ENCODE measurements at places on chromosomes 12 and 14.

DNA sequence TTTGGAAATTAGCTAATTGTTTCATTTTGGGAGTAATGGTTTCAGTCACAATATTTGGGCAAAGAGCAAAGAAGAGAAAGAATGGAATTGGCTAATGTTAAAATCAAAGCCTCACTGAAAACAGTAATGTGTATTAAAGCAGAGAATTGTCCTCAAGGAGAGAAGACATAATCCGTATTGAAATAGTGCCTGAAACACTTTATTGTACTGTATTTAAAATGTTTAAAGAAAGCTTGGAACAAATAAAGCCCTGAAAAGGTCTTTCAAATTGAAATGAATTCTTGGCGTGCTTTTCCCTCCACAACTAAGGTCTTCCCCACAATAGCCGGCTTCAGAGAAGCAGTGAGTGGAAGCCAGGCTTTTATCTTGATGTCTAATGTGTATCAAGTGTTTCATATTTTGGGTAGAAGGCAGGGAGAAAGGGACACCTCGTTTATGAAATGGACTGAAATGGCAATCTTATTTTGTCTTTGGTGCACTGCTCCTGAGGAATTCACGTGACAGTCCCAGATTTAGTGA lies 212.9 kb upstream of the CRY1 start:
- DNase-seq, result no peak

GRCh38 chr12:96623656-96624217 lies 134.4 kb downstream of the CFAP54 start:
- DNase-seq, result no peak

- DNase-seq, result no peak
Observed at GRCh38 chr12:113582521-113583218, 111.0 kb upstream of the LHX5 start.

DNA sequence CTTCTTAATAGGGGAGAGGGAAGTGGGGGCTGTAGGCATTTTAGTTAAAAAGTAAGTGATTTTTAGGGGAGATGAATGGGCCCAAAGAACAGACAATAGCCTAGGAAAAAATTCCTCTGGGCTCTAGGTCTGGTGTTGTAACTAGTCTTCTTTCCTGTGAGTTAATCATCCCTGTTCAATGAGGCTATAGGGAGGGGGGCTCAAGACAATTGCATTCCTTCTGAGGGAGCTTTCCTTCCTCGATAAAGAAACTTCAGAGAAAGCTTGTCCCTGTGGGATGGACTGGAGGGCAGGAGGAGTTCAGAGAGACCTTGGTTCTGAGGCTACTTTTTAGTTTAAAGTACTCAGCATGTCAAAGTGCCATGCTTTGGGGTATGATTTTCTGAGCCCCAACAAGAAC lies 127.2 kb downstream of the BBS10 start:
- no peak for DNase-seq

GRCh38 chr12:106586278-106586802 lies 3.5 kb downstream of the RFX4 start:
- no peak for DNase-seq

DNA sequence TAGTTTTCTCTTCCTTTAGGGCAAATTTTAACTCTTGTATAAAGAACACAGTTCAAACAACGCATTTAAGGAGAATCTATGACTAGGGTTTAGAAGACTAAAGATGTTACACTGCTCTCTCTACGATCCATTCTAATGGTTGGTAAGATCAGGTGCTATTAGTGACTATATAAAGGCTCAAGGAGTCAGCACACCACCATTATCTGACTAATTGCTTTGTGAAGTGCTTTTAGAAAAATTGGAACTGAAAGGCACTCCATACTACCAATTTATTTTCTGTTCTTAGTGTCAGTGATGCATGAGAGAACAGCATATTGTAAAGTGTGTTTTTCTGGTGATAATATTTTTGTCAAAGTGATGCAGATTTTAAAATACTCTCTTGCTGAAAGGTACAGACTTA lies 136.8 kb downstream of the SYT1 start:
- DNase-seq, result no peak

- no peak for DNase-seq
Observed at GRCh38 chr12:87856-88255, 21.3 kb downstream of the IQSEC3 start.

- DNase-seq, result peak; percentile 89
Observed at GRCh38 chr12:76878899-76879709, at the start of gene CSRP2. CSRP2 (minus strand) TSS chr12:76879019; CDS start chr12:76866260, 12,759 bp downstream.

- DNase-seq, result no peak
Observed at GRCh38 chr12:64937452-64937851, 113.0 kb downstream of the TBC1D30 start.

DNA sequence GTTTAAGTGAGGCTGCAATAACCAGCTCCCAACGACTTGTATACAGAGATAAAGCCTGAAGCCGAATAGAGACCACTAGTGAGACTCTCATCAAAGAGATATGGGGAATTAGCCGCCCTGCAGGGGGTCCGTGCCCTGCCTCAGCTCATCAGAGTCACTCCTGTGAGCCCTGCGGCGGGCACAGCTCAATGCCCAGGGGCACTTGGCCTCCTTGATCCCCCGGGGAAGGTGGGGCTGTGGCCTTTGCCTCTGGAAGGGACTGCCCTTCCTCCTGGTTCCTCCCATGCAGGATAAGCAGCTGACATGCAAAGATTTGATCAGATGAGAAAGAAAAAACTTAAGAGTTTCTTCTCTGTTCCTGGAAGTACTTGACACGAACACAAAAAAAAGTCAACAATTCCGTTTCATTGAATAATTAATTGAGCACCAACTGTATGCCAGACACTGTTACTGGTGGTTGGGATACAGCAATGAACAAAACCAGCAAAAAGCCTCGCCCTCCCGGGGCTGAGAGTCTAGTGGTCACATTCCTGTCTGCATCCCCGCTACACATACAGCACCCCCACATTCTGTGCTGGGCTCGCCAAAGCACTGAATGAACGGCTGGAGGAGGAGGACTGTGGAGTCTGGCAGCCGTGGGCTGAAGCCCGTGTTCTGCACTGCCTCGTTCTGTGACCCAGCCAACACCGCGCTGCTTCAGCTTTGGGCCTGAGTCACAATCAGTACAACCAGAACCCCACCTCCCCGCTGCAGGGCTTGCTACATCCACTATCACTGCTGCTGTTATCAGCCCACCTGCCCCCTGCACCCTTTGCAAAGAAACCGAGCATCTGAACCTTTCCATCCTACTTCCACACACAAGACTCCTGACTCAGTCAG lies 10.3 kb downstream of the TTC7B start:
- no peak for DNase-seq

- no peak for DNase-seq
Observed at GRCh38 chr12:90111791-90112580, 403.3 kb upstream of the ATP2B1 start.

- DNase-seq, result no peak
Observed at GRCh38 chr12:64600164-64600561, 10.1 kb upstream of the RASSF3 start.

- no peak for DNase-seq
Observed at GRCh38 chr12:69936214-69936731, 111.2 kb downstream of the MYRFL start.

DNA sequence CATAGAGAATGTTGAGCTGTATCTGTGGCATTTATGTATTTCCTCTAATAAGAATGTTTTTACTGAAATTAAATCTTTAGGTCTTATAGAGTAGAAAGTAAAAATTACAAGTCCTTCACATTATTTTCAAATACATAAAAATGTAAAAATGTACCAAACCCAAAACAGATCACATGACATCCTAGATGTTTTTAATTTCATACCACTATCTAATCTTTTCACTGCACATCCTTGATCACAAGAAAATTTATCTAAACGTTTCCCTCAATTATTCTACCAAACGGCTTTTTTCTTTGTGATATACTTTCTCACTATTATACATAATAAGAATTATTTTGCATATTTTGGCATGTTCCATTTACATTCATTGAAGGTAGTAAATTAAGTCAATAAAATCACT lies 18.3 kb downstream of the SGPP1 start:
- no peak for DNase-seq

Measured in GM10248 (cell line).